ENCODE measurements at places on chromosomes 6 and 20.

GRCh38 chr6:133632206-133632605 lies 256.7 kb upstream of the TCF21 start:
- no peak for DNase-seq

- DNase-seq = no peak
Measured at GRCh38 chr6:35319346-35320030, 21.9 kb downstream of the DEF6 start.

DNA sequence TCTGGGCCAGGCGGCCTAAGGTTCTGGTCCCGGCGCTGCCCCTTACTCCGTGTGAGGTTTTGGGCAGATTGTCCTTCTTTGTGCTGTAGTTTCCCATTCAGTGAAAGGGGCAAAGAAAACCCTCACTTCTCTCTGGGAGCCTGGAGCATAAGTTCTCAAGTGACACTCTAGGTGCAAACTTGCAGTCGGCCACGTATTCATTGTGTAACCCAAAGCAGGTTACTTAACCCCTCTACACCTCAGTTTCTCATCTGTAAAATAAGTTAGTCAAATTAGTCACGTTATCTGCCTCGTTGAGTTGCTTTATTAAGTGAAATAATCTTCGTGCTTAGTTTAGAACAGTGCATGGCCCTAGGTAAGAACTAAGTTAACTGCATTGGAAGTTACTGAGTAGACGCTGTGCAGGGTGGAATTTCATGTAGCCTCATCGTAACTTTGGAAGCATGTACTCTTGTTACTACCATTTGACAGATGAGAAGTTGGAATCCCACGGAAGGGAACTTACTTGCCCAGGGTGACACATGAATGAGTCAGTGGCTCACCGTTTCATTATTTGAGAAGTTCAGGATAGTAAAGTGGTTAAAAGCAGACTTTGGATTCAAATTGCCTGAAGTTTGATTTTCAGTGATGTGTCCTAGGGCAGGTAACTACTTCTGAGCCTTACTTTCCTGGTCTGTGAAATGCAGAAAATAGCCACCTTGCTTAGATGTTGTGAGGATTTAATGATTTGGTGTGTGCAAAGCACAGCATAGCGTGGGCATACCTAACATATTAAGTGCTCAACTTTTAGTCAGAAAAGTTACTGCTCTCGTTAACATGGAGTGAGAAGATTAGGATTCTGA lies 556 bp upstream of the MROH8 start:
- no peak for DNase-seq

DNA sequence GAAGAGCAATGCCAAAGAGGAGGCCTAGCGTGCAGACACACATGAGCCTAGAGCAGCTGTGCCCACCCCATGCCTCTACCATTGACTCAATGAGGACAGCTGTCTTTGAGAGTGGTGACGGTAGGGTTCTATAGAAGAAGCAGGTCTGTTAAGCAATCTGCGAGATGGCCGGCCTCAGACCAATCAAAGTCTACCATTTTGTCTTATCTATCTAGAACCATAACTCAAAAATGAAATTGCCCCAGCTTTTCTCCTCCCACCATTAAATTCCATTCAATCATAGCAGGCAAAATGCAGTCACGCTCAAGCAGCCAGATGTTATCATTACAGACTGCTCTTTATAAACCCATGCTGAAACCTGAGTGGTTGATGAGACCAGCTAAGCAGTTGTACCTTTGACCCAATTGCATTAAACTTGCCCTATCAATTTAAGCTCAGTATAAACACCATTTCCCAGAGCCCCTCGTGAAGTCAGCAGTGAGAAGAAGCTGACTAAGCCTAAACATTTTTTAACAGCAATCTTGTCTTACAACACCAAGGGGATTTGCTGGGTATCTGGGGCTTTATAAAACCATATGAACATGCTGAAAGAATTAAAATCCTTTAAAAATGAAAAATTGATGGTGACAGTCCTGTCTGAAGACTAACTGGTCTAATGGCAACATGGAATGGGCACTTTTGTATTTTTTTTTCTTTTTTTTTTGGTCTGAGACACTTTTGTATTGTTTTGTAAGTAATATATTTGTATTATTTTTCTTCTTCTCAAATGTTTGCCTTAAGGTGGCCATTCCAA lies 57.5 kb downstream of the FOXC1 start:
- no peak for DNase-seq

- DNase-seq = no peak
Measured at GRCh38 chr6:17032988-17033634, 68.7 kb upstream of the STMND1 start.

- peak; percentile 52 for DNase-seq
Measured at GRCh38 chr6:26172608-26172968, 85.4 kb downstream of the HFE start.

GRCh38 chr6:83511266-83511665 lies 1.1 kb upstream of the PRSS35 start:
- no peak for DNase-seq

DNA sequence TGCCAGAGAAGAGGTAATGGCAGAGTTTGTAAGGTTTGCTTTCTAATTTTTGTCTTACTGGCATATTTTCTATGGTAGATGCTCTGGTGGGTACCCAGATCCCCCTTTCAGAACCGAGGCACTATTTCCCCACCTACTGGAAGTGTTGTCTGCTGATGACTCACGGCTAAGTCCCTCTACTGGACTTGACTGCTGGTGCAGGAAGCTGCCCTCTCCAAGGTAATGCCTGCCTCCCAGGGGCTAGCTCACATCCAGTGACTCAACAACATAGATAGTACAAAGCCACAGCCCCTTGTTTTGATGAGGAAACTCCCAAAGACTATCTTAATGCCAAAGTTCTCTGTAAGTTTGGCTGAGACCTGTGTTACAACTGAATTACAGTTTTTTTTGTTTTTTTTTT lies 285.4 kb upstream of the FLRT3 start:
- DNase-seq = no peak

DNA sequence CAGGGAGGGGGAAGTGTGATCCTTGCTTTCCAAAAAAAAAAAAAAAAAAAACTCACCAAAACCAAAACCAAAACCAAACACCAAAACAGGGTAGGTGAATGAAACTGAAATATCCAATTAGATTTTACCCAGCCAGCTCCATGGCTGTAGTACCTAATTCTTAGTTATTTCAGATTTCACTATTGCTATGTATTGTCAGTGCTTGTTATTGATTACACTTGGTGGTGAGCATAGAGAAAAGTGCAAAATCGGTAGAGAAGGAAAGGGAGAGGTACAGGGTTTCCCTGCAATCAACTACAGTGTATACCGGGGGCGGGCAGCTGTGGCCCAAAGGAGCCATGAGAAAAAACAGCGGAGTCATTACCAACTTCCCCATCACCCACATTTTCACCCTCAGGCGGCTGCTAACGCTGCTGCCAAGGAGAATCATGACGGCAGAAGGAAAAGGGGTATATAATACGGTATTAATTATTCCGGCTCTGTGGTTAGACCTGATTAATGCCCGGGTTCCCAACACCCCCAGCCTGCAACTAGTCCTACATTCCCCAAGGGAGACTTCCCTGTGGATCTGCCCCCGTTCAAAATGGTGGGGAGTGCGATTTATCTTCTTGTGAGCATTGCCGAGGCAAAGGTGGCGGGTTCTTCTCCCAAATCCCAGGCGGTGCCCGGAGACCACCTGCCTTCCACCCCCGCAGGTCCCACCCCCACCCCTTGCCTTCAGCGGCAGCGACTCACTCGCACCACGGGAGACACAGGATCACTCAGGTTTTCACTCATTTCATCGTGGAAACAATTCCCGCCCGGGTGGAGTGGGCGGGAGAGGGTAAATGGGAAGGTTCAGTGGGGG lies at the start of gene C6orf62:
C6orf62 (minus strand) TSS at position 30 of the 847 bp plus-strand sequence. CDS start 486 bp downstream, outside the sequence.
- DNase-seq = no peak

GRCh38 chr6:158475344-158476302 lies 84.3 kb upstream of the TMEM181 start:
- peak; percentile 92 for DNase-seq

- DNase-seq = no peak
Measured at GRCh38 chr20:10447028-10447427, 11.9 kb downstream of the SLX4IP start.

GRCh38 chr6:73579851-73580246 lies 59.0 kb upstream of the EEF1A1 start:
- no peak for DNase-seq

DNA sequence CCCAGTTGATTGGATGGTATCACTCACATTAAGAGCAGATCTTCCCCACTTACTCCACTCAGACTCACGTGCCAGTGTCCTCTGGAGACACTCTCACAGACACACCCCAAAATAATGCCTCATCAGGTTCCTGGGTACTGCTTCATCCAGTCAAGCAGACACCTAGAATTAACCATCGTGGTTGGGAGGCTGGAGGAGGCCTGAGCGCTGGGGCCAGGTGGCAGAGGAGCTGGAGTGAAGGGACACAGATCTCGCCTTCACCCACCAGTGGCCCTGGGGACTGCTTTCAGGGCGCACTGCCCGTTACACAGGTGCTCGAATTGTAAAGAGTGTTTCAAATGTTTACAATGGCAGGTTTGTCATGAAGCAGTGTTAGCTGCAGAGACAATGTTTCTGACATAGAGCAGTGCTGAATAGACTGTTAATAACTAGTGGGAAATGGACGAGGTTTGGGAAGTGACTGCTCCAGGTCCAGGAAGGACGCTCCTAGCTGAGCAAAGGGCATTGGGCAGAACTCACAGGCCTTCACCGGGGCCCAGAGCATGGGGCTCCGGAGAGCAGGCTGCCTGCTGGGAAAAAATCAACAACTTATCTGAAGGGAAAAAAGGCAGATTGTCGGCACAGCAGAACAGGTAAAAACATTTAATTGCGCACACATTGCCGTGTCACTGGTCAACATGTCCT lies 38.4 kb downstream of the TMEM242 start:
- DNase-seq = no peak

GRCh38 chr6:4139272-4139671 lies 3.9 kb upstream of the ECI2 start:
- no peak for DNase-seq

DNA sequence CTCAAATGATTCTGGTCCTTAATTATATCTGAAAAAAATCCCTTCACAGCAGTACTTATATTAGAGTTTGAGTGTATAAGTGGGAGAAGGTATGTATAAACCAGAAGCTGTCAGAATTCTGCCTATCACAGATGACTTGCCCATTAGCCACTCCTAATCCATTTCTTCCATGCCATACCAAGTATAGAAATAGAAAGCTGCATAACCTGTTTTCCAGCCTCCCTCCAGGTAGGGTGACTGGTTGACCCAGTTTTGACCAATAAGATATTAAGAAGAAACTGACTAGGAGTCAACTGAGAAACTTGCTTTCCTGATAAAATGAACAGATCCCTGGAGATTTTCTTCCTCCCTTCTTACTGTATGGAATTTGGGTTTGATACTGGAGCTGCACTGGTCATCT lies 112.2 kb upstream of the GRIK2 start:
- no peak for DNase-seq

DNA sequence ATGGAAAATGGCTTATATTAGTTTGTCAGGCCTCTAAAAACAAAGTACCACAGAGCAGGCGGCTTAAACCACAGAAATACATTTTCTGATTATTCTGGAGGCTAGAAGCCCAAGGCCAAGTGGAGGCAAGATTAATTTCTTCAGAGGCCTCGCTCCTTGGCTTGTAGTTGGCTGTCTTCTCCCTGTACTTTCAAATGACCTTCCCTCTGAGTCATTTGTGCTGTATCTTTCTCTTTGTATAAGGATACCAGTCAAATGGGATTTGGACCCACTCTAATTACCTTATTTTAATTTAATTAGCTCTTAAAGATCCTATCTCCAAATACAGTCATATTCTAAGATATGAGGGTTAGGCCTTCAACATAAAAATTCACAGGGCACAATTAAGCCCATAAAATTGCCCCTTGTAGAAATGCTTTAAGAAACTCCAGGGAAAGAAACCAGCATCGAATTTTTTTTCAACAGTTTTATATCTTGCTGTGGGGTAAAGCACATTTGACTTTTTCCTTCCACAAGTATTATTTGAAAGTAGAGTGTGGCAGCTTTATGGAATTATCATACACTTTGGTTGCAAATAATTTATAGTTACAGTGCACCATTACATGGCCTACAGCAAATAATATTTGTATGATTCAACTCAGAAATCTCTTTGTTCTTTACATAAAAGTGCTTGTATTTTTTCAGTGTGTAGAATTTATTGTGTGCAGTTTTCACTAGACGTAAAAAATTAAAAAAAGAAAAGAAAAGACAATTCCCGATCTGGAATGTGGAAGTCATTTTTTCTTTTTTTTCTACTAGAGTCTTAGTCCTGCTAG lies 706.1 kb downstream of the KIF16B start:
- no peak for DNase-seq

DNA sequence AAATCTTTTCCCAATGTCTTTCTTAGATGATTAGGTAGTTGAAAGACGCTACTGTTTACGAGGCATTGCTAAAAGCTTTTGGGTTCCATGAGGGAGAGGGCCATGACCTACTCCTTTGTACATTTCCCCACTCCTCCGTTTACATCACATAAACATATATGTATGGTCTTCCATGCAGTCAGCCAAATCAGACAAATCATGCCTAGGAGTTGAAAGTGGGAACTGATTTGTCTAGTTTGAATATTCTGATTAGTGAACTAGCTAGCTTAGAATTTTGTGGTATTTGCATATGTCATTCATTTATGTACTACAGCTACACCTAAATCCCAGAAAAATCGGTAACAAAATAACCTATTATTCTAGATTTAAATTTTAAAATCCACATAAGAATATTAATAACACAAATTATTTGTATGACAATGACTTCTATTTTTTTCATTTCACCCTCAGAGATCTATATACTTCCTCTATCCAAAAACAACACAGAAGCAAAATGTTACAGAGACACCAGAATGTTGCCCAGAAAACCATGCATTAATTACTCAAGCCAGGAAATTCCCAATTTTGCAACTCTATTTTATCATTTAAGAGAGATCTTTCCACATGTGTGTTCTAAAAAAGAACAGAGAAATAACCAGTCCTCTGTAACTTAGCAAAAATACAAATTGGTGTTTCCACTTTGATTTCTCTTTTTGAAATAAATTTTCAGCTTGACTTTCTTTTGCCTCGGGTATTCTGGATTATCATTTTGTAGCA lies 231.9 kb downstream of the LAMA2 start:
- no peak for DNase-seq

GRCh38 chr6:6631053-6631452 lies 42.5 kb downstream of the LY86 start:
- DNase-seq = no peak

DNA sequence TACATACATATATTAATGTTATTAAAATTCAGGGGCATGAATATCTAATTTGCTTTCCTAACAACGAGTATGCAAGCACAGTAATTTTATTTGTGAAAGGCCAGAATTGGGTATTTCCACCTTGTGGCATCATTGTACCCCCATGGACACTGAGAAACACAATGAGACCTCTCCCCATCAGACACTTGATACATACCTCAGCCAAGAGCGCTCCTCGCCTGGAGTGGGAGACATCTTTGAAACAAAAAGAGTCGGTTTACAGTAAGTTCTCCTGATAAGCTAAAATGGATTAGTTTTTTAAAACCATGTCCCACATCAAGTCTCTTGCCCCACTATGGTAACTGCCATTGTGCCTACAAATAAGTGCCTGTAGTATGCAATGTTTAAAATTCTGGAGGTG lies 2.1 kb downstream of the CNR1 start:
- DNase-seq = no peak

- no peak for DNase-seq
Measured at GRCh38 chr6:139776041-139776440, 401.6 kb upstream of the CITED2 start.
